Stimulated activated CD8-positive, alpha-beta memory T cell treated with anti-CD3 and anti-CD28 coated beads, Interleukin-4, amount 100 ng/mL, for 1 hour (primary cell): ENCODE measurements at places on chromosomes 2 and 18.

GRCh38 chr18:62897153-62897552 lies 181.8 kb downstream of the PHLPP1 start:
- DNase-seq, result no peak

DNA sequence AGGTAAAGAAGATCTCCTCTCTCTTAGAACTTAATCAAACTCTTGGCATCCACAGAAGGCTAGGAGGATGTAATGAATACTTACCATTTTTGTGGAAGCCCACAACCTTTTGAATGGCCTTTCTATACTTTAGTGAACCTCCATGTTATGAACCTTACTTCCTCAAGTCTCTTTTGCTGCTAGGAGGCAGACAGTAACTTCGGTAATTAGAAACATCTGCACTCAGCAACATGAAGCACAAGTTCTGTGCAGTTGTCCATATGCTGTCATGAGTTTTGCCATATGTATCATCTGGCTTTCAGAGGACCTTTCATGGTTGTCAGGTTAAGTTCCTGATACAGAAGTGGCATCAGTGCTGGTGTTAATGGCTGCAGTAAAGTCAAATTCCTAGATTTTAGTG lies 50.4 kb downstream of the PDK1 start:
- no peak for DNase-seq

DNA sequence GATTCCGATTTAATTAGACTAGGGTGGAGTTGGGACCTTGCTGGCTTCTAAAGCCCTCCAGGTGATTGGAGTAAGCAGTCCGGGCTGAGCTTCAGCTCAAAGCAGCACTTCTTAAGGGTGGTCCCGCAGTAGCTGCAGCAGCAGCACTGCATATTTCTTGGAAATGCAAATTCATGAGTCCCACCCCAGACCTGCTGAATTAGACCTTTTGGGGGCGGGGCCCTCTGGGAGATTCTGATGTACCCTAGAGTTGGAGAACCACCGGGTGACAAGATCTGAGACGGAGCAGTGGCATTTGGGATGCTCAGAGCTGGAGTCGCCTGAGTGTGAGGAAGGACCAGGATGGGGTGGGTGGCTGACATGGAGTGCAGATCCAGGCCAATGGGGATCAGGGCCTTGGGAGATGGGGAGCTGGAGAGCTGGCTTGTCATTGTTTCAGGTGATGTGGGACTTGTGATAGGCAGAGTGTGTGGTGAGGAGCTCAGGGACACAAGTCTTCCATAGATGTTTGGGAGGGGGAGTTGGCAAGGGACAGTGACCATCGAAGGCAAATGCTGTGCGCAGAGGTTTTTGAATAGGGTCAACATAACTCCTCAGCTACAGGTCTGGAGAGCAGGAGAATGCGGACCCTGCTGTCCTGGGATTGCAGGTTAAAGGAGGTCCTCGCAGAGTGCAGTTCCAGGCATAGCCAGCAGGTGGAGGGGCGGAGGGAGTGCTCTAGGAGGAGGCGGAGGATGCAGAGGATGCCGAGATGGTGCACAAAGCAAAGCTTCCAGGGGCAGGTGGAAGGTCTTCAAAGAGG lies 130.9 kb upstream of the RAB12 start:
- DNase-seq, result peak; percentile 6

DNA sequence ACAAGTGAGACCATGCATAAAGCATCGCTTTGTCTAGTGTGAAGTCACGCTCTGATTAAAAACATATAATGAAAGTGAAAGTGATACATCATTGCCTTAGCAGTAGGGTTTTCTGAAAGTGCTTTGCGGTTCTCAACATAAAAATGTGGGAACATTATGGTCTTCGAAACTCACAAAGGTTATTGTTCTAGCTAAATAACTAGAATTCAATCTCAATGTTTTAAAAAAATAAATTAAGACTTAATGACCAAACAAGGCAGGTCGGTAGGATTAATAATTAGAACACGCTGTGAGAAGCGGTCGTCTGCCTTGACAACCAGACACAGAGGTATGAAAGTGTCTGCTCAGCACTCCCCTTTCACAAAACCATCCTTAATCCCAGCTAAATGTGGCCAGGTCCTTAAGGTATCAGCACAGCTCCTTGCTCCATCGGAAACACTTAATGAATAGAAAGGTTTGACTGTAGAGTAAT lies 42.2 kb downstream of the KLHL14 start:
- no peak for DNase-seq

GRCh38 chr2:235049719-235050118 lies 97.9 kb downstream of the SH3BP4 start:
- DNase-seq, result no peak
